Activated CD4-positive, alpha-beta T cell treated with anti-CD3 and anti-CD28 coated beads for 4 hours (primary cell): ENCODE measurements at places on chromosomes 3 and 15.
A peak's percentile ranks its signal among the peaks of the same experiment; 100 is the strongest.

- DNase-seq = no peak
Observed at GRCh38 chr3:140883428-140884040, 58.1 kb upstream of the SLC25A36 start.

DNA sequence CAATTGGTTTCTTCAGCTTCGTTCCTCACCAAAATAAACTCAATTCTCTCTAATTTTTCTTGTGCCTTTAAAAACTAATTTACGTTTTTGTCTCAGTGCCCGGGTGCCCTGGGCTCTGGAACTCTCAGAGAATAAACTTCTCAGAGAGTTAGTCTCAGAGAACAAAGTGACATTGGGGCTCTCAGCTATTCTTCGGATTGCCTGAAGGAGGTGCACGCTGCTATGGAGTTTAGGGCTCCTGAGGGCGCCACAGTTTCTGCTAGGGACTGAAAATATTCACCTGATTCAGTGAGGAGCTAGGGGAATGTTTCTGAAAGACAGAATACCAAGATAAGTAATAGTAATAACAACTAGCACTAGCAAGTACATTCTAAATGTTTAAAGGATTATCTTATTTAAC is 22.7 kb downstream of the ZIC4 start:
- DNase-seq = no peak

DNA sequence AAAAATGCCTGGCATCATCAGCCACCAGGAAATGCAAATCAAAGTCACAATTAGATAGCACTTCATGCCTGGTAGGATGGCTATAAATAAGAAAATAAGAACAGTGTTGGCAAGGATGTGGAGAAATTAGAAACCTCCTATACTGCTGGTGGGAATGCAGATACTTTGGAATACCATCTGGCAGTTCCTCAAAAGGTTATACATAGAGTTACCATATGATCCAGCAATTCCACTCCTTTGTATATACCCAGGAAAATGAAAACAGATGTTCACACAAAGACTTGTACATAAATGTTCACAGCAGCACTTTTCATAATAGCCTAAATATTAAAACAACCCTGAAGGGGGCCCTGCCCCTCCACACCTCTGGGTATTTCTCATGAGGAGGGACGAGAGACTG is 13.7 kb downstream of the ACSBG1 start:
- no peak for DNase-seq

DNA sequence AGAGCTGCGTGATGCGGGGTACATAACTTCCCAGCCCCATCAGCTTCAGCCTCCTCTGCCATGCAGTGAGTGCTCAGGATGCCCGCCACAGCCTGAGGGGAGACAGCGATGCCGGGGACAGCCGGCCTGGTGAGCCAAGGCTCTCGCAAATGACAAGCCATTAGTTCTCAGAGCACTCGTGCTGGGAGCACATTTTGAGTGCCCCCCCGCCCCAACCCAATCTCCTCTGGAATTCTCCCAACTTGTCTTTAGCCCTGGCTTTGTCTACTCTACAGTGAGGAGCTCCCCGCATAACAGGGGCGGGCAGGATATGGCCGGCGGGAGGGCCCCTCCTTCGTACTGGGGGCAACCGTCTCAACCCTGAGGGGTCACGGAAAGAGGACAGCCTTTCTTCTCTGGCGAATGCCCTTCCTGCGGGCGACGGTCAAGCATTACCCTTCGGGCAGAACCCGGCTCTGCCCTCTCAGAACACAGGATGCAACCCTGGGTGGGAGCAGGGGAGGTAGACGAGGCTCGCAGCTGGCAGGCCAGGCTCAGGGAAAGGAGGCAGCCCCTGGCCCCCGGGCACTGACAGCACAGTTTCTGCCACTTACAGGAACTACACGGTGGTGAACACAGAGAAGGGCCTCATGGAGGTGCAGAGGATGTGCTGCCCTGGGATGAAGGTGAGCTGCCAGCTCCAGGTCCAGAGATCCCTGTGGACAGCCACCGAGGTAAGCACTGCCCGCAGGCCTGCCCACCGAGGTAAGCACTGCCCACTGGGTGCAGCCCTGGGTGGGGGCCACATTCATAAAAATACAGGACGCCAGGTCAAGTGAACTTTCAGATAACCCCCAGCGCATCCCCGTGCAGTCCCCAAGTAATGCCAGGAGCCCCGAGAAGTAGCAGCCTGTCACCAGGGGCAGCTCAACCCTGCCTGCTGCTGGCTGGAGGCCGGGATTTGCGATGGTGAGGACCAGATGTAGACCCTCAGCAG is 141.7 kb downstream of the LRRK1 start:
- no peak for DNase-seq

DNA sequence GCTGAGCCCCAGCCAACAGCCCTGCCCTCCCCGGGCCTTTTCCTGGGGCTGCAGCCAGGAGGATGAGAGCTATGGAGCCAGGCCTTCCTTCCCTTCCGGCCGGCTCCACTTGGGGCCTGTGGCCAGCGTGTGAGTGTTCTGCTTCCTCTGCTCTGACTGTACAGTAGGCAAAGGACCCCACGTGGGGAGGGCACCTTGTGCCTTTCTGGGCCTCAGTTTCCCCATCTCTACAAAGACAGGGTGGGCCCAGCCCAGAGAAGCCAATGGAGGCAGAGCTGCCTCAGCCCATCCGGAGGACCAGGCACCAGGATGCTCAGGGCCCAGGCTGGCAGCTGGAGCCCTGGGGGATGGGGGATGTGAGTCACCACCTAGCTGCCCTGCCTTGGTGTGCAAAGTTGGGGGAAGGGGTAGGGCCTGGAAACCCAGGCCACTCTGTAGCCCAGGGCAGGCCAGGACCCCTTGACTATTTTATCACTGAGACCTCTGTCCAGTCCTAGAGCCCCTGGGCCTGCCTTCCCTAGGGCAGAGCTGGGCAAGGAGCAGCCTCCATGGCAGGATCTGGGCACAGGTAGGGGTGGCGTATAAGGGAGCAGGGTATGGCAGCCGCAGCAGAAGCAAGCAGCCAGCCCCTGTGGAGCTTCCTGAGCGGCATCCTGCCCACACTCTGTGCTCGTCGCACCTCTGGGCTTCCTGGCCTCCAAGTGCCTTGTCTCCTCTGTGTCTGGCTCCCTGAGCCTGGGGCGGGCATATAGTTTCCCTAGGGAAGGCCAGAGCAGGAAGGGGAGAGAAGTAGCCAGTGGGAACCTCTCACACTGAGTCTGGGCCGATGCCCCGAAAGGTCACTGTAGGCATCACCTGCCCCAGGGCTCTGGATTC is 1.8 kb downstream of the PSTPIP1 start:
- DNase-seq = peak; percentile 64

GRCh38 chr3:74561881-74562280 is 52.6 kb downstream of the CNTN3 start:
- no peak for DNase-seq

- no peak for DNase-seq
Observed at GRCh38 chr3:17629400-17629799, 113.0 kb downstream of the TBC1D5 start.

GRCh38 chr3:160217675-160218074 is 7.5 kb upstream of the C3orf80 start:
- DNase-seq = no peak

DNA sequence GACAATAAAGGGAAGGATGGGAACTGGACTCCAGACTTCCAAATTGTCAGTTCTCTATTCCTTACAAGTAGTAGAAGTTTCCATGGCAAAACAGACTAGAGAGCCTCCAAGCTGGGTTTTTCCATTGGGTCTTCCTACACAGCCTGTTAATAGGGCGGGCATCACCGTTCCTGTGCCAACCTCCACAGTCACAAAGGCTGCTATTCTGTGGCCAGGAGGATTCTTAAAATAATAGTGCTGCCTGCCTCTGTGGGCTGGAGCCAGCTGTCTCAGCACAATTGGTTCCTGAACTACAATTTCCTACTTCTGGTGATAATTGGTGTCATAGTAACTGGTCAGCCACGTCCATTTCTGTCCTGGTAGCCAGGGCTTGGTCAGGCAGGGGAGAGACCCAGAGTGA is 38.6 kb downstream of the LYZL4 start:
- DNase-seq = no peak

- DNase-seq = no peak
Observed at GRCh38 chr3:194396539-194396858, 2.6 kb downstream of the GP5 start.

- no peak for DNase-seq
Observed at GRCh38 chr3:175288621-175289020, 429.5 kb downstream of the NAALADL2 start.

- DNase-seq = no peak
Observed at GRCh38 chr3:156763931-156764720, 62.0 kb upstream of the LEKR1 start.

- DNase-seq = no peak
Observed at GRCh38 chr3:104939196-104939595, 427.5 kb upstream of the ALCAM start.

- DNase-seq = no peak
Observed at GRCh38 chr15:27124287-27124871, 153.4 kb downstream of the GABRG3 start.

DNA sequence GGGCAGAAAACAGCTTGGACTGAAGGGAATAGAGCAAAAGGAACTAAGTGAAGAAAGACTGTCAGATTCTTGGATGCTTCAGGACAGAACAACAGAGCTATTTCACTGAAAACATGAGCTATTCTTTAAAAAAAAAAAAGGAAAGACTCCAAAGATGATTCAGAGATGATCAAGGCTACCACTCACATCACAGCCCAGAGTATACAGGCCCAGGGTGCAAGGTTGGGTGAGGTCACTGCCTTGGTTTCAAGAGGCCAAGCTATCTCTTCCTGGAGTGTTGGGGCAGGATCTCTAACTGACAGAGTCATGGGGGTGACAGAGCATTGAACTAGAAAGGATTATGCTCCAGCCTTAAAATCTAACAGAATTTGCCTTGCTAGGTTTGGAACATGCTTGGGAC is 118.1 kb downstream of the AGBL1 start:
- DNase-seq = no peak

DNA sequence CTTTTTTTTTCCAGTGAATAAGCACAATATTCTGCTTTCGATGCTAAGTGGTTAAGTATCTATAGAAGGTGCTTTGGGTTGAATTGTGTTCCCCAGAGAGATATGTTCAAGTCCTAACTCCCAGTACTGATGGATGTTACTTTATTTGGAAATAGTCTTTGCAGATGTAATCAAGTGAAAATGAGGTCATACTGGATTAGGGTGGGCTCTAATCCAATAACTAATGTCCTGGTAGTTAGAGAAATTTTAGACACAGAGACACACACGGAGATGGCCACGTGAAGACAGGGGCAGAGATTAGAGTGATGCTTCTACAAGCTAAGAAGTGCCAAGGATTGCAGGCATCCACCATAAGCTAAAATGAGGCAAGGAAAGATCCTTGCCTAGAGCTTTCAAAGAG is 662.3 kb downstream of the NAALADL2 start:
- no peak for DNase-seq

DNA sequence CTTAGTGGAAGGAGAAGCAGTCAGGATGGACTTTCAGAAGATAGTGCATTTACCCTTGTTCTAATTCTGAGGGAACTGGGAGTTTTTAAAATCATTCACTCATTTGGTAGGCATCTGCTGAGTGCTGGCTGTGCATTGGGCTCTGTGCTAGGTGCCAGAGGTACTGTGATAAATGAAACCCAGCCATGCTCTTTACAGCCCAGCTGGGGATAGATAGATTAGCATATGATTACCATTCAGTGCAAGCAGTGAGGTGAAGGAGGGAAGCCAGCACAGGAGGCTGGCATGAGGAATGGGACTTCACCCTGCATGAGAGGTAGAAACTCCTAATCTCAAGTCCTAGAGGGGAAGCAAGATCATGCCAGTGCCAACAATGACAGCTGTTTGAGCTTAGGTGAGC is 361.9 kb upstream of the TRIM42 start:
- DNase-seq = no peak

DNA sequence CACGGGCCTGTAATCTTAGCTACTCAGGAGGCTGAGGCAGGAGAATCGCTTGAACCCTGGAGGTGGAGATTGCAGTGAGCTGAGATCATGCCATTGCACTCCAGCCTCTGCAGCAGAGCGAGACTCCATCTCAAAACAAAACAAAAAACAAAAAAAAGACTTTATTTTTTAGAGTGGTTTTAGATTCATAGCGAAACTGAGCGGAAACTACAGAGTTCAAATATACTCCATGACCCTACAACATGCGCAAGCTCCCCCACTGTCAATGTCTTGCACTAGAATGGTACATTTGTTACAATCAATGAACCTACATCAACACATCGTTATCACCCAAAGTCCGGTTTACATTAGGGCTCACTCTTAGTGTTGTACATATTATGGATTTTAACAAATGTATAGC is 2.2 kb upstream of the CRTAP start:
- no peak for DNase-seq

GRCh38 chr3:72318504-72319193 is 529.6 kb downstream of the SHQ1 start:
- no peak for DNase-seq

- DNase-seq = no peak
Observed at GRCh38 chr3:78506061-78506460, 1261.7 kb downstream of the ROBO1 start.

- no peak for DNase-seq
Observed at GRCh38 chr15:100765467-100766241, 114.0 kb upstream of the ALDH1A3 start.

DNA sequence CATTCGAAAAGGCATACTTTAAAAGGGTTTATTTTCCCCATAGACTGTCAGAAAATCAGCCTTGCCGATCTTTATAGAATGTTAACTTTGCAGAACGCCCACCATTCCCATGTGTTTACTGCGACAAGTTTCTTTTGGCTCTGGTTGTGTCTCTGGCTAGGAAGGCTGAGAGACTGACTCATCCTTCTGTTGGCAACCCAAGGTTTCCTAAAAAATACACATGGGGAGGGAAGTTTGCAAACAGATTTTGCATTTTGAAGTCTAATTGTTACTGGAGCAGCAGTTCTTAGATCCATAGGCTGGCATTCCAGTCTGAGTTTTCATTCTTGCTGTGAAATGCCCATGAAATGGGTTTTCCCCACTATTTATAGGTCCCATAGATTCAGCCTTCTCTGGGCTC is 37.9 kb upstream of the MINAR1 start:
- no peak for DNase-seq

- DNase-seq = peak; percentile 40
Observed at GRCh38 chr15:94584833-94585244, 353.5 kb downstream of the MCTP2 start.

GRCh38 chr15:65201918-65202317 is 9.4 kb downstream of the CILP start:
- no peak for DNase-seq

DNA sequence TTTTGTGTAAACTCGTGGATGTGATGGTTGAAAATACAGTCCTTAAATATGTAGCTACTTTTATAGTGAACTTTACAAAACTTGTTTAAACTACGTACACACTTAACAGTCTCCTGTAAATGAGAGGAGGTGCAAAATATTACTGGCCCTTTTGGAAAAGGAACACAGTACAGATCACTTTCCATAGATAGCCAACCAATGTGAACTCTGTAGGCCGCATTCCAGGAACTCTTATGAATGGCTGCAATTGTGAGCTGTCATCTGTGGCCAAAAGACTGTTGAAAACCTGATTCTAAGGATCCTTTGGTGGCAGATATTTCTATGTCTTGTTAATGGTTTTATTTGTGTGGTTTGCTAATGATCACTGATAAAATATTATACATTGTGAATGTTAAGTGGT is 6.2 kb downstream of the TSC22D2 start:
- no peak for DNase-seq

GRCh38 chr3:29705906-29706844 is 425.3 kb downstream of the RBMS3 start:
- DNase-seq = no peak
